A549 treated with RU486 at 1 μM for 4 hours (cell line): ENCODE measurements at places on chromosomes 7 and 10. TPM values are rescaled to one million over a fixed set of nuclear protein-coding genes. Genes with fewer than 3 reads are reported as not detected.

Gene NXPH1
- not detected in 5 replicates for total RNA-seq

Gene MYOZ1
- not detected in 5 replicates for total RNA-seq

Gene ANKRD16
- 7.8 to 13.4 TPM (median 12.3 TPM) in 5 replicates for total RNA-seq

Gene SFMBT2
- 5.9 to 11.0 TPM (median 10.8 TPM) in 5 replicates for total RNA-seq

Gene ABCC2
- total RNA-seq, result 147 to 182 TPM (median 154 TPM) in 5 replicates

Gene RSPH10B
- 0.15 to 0.19 TPM in 2 of 5 replicates, not detected in the others for total RNA-seq

Gene ACSL5
- 0.14 to 0.32 TPM (median 0.24 TPM) in 4 of 5 replicates, not detected in the other for total RNA-seq

Gene TSPAN13
- total RNA-seq, result 11.7 to 15.5 TPM (median 14.3 TPM) in 5 replicates

Gene ZNF467
- total RNA-seq, result 0.78 to 2.0 TPM (median 1.1 TPM) in 5 replicates

Gene BEND7
- total RNA-seq, result 10.1 to 12.4 TPM (median 11.9 TPM) in 5 replicates

Gene GIMAP5
- total RNA-seq, result not detected in 5 replicates

Gene SKIDA1
- 0.87 to 1.6 TPM (median 1.3 TPM) in 5 replicates for total RNA-seq

Gene PLEKHA8
- 3.9 to 6.4 TPM (median 5.7 TPM) in 5 replicates for total RNA-seq

Gene LRRC17
- total RNA-seq, result 0.08 to 0.35 TPM (median 0.16 TPM) in 4 of 5 replicates, not detected in the other

Gene DLD
- total RNA-seq, result 78.6 to 102 TPM (median 93.7 TPM) in 5 replicates

Gene LIPF
- total RNA-seq, result not detected in 5 replicates

Gene NUDT13
- 1.8 to 3.0 TPM (median 2.3 TPM) in 5 replicates for total RNA-seq

Gene KAZALD1
- 1.9 to 3.1 TPM (median 2.6 TPM) in 5 replicates for total RNA-seq

Gene FAM24A
- not detected in 5 replicates for total RNA-seq

Gene ZWINT
- total RNA-seq, result 82.6 to 106 TPM (median 88.6 TPM) in 5 replicates

Gene CCL24
- 0.53 TPM in 1 of 5 replicates, not detected in the others for total RNA-seq

Gene INA
- total RNA-seq, result 22.5 to 30.0 TPM (median 26.3 TPM) in 5 replicates

Gene ERLIN1
- 42.5 to 67.9 TPM (median 54.3 TPM) in 5 replicates for total RNA-seq

Gene TRPV5
- not detected in 5 replicates for total RNA-seq

Gene ZNF3
- 18.2 to 23.1 TPM (median 19.7 TPM) in 5 replicates for total RNA-seq

Gene C10orf62
- not detected in 5 replicates for total RNA-seq

Gene CLDN15
- 7.1 to 13.7 TPM (median 12.2 TPM) in 5 replicates for total RNA-seq

Gene NHLRC2
- 5.0 to 7.4 TPM (median 6.3 TPM) in 5 replicates for total RNA-seq

Gene EPHB6
- total RNA-seq, result 0.35 to 1.1 TPM (median 0.59 TPM) in 5 replicates

Gene TRPV6
- not detected in 5 replicates for total RNA-seq

Gene EBLN1
- 0.10 to 0.13 TPM in 2 of 5 replicates, not detected in the others for total RNA-seq

Gene CHRM2
- total RNA-seq, result not detected in 5 replicates

Gene ZNF33B
- 3.8 to 6.2 TPM (median 5.4 TPM) in 5 replicates for total RNA-seq

Gene SOSTDC1
- not detected in 5 replicates for total RNA-seq

Gene FAM237B
- not detected in 5 replicates for total RNA-seq

Gene CNPY1
- not detected in 5 replicates for total RNA-seq

Gene ZNF37A
- 4.0 to 6.6 TPM (median 5.7 TPM) in 5 replicates for total RNA-seq

Gene ATRNL1
- 0.14 to 0.78 TPM (median 0.29 TPM) in 5 replicates for total RNA-seq

Gene VSIR
- total RNA-seq, result 20.8 to 33.9 TPM (median 26.7 TPM) in 5 replicates

Gene C1QL3
- not detected in 5 replicates for total RNA-seq

Gene CYP2C8
- total RNA-seq, result not detected in 5 replicates

Gene ACHE
- total RNA-seq, result 1.4 to 2.5 TPM (median 2.2 TPM) in 5 replicates
